Stimulated activated CD4-positive, alpha-beta T cell treated with anti-CD3 and anti-CD28 coated beads, Interleukin-1b, Interleukin-23, amount 100 ng/mL, for 1 hour (primary cell): ENCODE measurements at places on chromosomes 13 and 19.

DNA sequence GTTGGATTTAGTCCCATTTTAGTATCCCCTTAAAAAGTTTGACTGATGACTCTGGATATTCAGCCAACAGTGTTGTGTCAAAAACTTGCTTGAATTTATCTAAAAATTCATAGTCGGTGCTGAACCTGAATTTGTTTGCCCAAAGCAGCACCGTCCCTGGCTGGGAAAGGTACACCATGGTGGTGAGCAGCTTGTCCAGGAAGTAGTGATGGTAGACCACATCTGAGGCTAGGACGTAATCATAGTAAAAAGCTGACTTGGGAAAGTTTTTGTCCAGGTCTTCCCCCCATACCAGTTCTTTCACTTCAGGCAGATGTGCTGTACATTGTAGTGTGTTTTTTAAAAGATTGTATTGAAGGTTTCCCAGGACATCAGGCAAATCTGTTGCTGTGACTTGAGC is 8.8 kb downstream of the METTL21C start:
- no peak for DNase-seq

DNA sequence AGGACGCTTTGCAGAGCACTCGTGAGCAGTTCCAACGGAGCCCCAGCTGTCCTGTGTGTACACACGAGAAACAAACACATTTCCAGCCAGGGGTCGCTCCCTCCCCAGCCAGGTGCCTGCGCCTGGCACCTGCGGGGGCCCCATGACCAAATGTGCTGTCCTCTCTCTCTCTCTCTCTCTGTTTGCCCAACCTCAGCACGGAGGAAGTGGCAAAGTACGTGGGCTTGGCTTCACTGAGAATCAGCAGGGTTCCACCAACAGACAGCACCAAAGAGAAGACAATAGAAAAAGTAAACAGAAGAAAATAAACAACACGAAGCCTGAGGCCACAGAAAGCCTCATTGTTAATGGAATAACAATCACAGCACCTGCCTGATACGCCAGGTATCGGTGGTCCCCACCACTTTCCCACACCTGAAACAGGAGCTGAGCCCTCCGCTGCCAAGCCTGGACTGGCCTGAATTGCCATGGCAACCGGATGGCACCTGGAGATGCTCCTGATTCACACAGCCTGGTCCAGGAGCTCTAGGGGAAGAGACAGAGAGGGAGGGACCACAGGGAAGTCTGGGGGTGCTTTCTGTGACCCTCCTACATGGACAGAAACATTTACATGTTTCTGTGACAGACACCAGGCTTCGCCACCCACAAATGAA is 103.9 kb upstream of the CACNA1A start:
- DNase-seq: no peak

DNA sequence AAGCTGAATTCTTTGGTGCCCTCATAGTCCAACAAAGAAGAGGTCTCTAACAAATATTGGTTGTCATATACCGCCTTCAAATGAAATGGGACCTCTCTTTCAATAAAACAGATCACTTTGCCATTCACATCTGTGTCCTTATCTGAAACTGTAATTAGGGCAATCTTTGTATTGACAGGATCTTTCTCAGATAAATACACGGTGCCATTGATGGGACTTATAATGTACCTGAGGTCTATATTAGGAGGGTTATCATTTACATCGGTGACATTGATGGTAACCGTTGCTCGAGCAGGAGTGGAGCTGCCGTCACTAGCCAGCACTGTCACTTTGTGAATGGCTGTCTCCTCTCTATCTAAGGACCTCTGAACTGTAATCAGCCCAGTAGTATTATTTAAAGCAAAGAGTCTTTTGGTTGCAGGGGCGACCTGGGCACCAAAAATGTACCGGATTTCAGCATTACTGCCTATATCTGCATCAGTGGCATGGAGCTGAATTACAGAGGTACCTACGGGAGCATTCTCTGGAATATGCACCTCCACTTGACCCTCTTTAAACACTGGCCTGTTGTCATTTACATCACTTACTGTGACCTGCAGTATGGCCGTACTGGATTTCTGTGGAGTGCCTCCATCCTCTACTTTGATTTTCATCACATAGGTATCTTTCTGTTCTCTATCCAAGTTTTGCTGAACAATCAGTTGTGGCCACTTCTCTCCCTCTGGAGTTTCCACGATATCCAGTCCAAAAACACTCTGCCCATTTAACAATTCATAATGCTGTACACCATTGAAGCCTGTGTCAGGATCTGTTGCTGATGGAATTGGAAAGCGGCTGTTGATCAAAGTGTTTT is 2.8 kb downstream of the PCDH9 start:
- DNase-seq: no peak

- DNase-seq: no peak
These were observed 270.9 kb downstream of the SLC7A1 start for GRCh38 chr13:29324601-29325000.

- no peak for DNase-seq
These were observed 15.0 kb downstream of the RUBCNL start for GRCh38 chr13:46372071-46372470.

DNA sequence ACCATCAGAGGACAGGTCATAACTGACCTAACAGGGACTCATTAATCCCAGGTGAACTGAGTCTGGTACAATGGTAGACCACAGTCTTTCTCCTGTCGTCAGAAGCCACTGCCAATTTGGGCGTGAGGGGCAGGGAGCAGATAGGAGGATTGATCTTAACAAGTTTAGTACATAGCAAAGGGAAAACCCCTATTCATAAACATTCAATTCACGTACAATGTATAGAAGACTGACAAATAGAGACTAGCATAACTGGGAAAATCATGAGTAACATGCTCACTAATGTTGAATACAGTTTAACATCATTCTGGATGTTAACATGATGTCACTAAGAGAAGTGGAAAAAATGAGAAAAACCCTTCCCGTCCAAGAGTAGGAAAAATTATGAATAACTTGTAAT is 54.1 kb downstream of the SLC7A1 start:
- no peak for DNase-seq

DNA sequence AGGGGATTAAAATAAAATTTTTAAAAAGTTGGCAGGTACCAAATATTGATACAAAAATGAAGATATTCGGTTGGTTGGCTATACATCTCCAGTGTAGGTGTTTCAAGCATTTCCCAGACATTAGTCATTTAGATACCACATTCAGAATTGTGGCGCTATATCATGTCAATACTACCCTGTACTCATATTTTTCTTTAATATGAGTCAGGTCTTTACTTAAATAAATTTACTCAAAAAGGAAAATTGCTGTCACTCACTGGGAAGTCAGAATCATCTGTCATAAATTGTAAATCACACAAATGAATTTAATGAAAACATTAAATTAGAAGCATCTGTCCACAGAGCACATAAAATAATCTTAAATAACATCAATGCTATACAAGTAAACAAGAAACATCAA is 134.2 kb downstream of the TSHZ3 start:
- no peak for DNase-seq

- DNase-seq: peak; percentile 65
These were observed 4.9 kb downstream of the ARHGEF1 start for GRCh38 chr19:41887711-41888382.

- DNase-seq: no peak
These were observed 469.2 kb downstream of the COG6 start for GRCh38 chr13:40124633-40125015.

DNA sequence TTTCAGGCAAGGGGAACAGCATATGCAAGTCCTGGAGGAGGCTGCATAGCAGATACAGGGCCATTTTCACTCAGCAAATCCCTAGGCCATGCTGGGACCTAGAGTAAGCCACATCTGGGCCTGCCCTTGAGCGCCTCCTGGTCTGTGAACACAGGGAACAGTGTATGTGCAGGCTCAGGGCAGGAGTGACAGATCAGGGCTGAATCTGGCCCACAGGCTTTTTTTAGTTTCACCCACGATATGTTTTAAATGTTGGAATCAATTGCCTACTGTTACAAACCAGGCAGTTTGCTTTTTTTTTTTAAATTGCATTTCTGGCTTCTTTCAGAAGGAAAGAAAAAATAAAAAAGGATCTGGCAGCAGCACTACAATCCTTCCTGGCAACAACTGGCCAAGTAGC is 1.5 kb upstream of the TMEM145 start:
- no peak for DNase-seq

DNA sequence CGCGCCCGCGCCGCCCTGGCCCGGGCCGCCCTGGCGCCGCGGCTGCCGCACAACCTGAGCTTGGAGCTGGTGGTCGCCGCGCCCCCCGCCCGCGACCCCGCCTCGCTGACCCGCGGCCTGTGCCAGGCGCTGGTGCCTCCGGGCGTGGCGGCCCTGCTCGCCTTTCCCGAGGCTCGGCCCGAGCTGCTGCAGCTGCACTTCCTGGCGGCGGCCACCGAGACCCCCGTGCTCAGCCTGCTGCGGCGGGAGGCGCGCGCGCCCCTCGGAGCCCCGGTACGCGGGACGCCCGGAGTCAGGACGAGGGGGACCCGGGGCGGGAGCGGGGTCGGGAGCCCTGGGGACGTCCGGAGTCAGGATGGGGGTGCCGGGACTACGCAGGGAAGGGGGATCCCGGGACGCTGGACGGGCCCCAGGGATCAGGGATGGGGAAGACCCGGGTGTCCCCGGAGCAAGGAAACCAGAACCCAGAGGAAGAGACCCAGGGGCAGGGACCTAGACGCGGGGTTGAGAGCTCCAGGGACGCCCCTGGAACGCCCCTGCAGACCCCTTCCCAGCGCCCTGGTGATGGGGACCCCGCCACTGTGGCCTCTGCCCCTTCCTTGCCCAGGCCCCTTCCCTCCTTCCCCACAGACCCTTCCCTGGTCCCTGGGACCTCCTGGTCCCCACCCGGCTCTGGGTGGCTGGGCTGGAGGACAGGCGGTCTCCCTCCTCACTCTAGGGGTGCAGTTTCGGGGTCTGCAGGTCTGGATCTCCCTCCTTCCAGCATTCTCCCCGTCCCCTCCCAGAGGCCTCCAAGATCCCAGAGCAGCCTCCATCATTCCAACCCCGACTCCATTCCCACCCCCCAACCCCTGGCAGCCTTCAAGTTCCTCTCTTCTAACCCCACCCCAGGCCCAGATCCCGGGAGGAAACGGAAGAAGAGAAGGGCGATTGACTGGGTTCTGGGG is 645 bp downstream of the GRIN3B start:
- no peak for DNase-seq
